ENCODE measurements at places on chromosomes 6 and 20.

DNA sequence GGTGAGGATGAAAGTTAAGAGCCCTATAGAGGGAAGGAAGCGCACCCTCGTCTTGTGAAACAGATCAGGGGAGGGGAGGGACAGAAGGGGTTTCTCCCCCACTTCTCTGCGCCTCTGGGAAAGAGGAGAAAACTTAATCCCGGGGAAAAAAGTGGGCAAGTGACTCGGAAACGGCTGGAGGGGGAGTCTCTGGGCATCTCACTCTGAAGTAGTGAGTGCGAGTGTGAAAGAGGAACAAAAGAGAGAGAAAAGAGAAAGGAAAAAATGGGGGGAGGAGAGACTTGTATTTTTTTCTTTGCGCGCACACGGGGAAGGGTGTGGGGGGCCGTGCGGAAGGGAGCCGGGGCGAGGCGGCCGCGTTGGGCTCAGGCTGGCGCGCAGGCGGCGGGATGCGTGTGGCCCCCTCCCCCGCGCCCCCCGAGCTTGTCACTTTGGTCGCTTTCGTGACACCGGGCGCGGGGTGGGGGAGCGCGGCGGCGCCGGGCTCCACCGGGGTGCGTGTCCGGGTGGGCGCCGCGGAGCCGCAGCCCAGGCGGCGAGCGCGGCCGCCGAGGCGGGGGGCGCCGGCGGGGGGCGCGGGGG is 454 bp downstream of the L3MBTL3 start:
- no peak for DNase-seq

DNA sequence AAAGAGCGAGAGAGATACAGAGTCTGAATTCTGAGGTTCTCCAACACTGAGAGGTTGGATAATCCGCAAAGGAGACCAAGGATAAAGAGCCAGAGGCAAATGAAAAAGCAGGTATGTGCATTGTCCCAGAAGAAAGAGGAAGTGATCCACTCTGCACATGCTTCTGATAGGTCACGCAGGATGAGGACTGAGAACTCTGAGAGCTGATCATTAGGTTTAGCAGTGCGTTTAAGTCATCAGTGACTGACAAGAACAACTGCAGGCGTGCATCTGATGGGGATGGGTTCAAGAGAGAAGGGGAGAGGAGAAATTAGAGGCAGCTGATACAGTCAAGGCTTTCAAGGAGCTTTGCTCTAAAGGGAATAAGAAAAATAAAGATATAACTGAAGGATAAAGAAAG is 301.2 kb upstream of the SGK1 start:
- DNase-seq, result no peak

- no peak for DNase-seq
Observed at GRCh38 chr6:167267921-167268401, 23.2 kb upstream of the UNC93A start.

DNA sequence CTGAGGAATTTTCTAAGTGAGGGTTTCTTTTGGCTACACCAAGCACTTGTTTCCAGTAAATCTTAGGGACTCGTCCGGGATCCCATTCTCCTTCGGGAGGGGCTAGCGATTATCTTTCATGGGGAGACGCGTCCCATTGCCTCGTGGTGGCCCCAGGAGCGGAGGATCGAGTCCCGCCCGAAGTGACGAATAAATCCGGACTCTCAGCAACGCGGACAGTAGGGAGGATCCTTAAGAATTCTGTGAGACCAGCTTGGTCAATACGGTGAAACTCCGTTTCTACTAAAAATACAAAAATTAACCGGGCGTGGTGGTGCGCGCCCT is 69.1 kb upstream of the PRSS16 start:
- no peak for DNase-seq

- peak; percentile 78 for DNase-seq
Observed at GRCh38 chr20:46894971-46895905, 595 bp downstream of the EYA2 start.
